ENCODE measurements at places on chromosomes 12 and 14.

GRCh38 chr14:91866061-91866460 lies 1.3 kb downstream of the TC2N start:
- DNase-seq: no peak

- DNase-seq: no peak
Observed at GRCh38 chr12:12704593-12705230, 8.7 kb upstream of the GPR19 start.

- no peak for DNase-seq
Observed at GRCh38 chr12:118052324-118053070, 8.5 kb downstream of the WSB2 start.

- DNase-seq: no peak
Observed at GRCh38 chr14:81555051-81555450, 21.4 kb upstream of the SEL1L start.

GRCh38 chr12:108254517-108255251 lies 84.4 kb downstream of the CMKLR1 start:
- no peak for DNase-seq

GRCh38 chr14:99757331-99758070 lies 35.7 kb upstream of the EML1 start:
- no peak for DNase-seq

DNA sequence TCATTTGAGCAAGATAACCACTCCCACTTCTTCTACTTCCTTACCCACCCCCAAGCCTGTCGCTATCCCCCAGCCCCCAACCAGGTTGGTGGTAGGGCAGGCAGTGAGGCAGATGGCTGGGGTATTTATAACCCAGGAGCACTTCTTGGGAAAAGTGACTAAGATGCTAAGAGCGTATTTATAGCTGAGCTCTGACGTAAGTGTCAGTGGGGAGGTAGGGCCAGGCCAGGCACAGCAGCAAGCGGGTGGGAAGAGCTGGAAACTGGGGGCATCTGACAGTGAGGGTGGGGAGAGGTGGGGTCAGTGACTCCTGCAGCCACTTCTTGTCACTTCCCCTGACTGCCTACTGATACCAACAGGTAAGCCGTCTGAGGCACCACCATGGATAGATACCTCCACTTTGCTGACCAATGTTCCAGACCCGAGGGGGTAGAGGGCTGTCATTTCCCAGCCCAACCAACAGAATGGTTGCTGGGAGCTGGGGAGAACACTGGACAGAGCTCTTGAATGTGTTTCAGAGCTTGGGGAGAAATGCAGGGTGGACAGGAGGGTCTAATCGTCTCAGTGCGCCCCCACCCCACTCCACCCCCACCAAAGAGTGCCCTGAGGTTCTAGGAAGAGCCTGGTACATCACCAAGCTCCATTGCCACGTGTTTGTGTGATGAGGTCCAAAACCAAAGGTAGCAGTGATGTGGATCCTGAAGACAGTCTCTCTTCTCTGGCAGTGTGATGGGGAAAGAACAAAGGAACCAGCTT lies 2.7 kb upstream of the INHBE start:
- no peak for DNase-seq

DNA sequence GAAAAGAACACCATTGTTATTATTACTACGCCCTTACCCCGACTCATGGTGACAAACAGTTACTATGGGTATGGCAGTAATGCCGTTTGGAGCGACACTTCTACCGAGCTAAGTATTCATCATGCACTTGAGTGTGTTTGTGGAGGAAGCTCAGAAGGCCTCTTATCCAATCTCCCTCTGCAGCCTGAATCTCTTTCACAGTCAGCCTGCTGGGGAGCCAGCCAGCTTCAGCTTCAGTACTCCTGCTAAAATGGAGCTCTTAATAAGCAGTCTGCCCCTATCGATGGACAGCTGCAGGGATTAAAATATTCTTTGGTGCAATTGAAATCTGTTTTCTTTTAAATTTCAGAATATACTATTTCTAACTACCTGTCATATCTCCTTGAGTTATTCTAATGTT lies 24.7 kb upstream of the ATP5MC2 start:
- DNase-seq: no peak

- no peak for DNase-seq
Observed at GRCh38 chr12:181921-182320, 32.0 kb downstream of the SLC6A12 start.

GRCh38 chr12:108448246-108448645 lies 66.8 kb upstream of the FICD start:
- DNase-seq: no peak

- DNase-seq: no peak
Observed at GRCh38 chr12:4024701-4025100, 151.5 kb upstream of the PARP11 start.

DNA sequence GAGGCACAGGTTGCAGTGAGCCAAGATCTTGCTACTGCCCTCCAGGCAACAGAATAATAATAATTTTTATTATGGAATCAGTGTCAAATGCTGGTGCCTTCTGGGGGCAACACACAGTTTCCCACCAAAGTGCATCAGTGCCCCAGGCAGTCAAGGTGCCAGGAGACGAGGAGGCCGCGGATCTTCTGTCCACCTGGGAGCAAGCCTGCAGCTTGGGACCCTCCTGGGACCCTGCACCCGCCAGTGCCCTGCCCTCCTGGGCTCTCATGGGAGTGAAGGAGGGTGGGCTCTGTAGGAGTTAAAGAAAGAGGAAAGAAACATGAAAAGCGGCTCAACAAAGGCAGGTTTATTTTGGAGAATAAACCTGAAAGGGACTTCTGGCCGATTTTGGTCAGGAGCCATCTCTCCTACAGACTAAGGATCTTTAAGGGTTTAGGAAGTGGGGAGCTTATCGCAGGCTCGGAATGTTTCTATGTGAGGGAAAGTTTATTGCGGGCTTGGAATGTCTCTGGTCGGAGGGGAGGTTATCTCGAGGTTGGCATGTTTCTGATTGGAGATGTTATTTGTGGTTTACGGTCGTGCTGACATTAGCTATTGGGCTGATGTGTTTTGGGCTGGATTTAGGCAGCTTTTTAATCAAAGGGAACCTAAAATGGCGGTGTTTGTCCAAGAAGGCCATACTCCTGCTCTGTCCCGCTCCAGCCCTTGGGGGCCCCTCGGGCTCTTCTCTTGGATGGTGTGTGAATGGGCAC lies 1.1 kb upstream of the ASPG start:
- DNase-seq: no peak

- no peak for DNase-seq
Observed at GRCh38 chr14:31492759-31493498, 5.1 kb upstream of the GPR33 start.

- DNase-seq: no peak
Observed at GRCh38 chr12:26162905-26163304, 32.5 kb upstream of the SSPN start.

- DNase-seq: no peak
Observed at GRCh38 chr12:24888813-24889212, 60.1 kb downstream of the BCAT1 start.

- no peak for DNase-seq
Observed at GRCh38 chr14:102217987-102218421, 78.3 kb downstream of the WDR20 start.

- DNase-seq: no peak
Observed at GRCh38 chr12:93273834-93274564, 103.7 kb upstream of the NUDT4 start.

GRCh38 chr14:73259837-73260236 lies 22.5 kb downstream of the PAPLN start:
- no peak for DNase-seq

GRCh38 chr12:51822956-51823355 lies 25.6 kb downstream of the FIGNL2 start:
- DNase-seq: no peak

GRCh38 chr14:59295951-59296350 lies 107.5 kb downstream of the DAAM1 start:
- DNase-seq: no peak

DNA sequence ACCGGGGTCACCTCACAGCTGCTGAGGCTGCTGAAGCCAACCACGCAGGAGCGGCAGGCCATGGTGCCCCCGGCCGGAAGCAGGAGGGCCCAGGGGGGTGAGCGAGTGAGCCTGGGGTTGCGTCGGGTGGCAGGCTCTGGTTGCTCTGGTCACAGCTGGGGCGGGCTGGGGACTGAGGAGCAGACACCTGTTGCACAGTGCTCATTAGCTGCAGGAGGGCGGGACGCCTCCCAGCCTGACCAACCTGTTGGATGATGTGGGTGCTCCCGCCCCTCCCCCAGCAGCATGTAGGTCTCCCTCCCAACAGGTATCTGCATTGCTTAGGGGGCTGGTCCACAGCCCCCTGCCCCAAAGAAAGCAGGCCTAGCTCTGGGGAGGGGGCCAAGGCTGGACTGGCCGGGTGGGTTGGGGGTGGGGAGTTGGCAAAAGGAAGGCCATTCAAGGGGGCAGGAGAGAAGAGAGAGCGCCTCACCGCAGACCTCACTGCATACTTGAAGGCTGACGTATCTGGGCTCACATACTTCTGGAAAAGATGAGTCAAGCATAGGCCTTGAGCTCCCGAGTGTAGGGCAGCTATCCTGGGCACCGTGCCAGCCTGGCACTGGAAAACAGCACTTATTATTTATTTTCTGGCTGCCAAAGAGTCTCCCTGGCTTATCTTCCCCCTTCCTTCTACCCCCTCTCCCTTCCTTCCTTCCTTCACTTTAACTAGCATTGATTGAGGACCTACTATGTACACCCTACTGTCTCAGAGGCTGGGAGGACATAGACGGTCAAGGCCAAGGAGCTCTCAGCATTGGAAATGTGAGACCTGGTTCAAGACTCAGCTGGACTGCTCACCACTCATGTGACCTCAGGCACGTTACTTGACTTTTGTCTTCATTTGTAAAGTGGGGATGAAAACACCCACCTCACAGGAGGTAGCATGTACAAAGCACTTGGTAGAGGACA lies at the start of gene KRT80:
Gene KRT80, minus strand, starts transcription at position 174 of the 951 bp plus-strand sequence. Its CDS starts 112 bp downstream, at position 62.
- DNase-seq: no peak

DNA sequence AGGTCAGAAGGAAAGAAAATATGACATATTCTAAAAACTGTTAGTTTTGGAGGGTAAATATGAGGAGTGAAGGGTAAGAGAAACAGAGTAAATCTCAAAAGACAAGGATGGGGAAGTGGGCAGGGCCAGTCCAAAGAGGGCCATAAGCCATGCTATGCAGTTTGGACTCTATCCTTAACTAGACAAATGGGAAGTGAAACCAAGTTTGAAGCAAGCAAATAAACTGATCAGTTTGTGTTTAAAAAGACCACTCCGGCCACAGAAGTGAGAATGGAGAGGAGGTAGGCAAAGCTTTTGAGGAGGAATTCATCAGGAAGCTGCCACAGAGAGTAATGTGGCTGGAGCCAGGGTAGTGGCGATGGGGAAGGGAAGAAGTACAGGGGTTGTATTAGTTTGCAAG lies 37.5 kb upstream of the DAAM1 start:
- DNase-seq: no peak

DNA sequence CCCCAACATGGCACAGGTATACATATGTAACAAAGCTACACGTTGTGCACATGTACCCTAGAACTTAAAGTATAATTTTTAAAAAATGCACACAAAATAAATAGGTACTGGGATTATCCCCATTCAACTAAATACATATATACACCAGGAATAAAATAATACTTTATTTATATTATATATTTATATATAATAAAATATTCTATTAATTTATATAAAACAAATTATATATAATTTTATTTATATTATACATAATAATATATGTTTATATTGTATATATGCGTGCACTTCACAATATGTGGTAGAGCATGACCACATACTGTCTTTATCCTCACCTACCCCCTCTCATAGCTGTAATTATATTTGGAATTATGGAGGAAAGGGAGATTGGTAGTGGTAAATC lies 119.1 kb upstream of the TMEM260 start:
- no peak for DNase-seq

DNA sequence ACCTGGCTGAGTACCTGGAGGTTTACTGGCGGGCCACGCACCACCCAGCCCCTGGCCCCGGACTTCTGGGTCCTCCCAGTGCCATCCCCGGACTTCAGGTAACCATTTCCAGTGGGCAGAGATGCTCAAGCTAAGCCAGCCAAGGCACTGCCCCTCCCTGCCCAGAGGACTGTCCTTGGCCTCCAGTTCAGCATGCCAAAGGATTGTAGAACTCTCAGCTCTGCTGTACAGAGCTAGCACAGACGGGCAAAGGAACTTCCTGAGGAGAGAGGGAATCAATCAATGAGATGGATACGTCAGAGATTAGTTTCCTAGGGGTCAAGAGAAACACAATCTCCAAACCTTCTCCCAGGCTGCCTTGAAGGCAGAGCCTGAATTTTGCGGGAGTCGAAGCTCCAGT lies 8.7 kb downstream of the CACNB3 start:
- no peak for DNase-seq

GRCh38 chr14:61950340-61950739 lies 188.1 kb downstream of the SNAPC1 start:
- DNase-seq: no peak

DNA sequence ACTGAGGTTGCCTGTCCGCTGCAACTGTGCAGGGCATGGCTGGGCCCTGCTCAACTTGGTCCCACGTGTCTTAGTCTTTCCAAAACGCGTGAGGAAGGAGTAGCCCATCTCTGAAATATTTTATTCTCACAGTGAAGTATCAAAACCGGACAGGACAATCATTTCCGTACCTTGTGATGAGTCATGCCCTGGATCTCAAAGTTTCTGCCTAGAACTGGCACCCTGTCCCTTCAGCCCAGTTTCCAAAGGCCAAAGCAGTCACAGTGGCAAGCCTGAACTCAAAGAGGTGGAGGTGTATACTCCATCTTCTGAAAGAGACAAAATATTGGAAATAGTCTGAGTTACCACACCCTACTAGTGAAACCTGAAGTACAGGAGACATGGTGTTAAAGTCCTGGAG lies 28.5 kb upstream of the SRGAP1 start:
- DNase-seq: no peak

DNA sequence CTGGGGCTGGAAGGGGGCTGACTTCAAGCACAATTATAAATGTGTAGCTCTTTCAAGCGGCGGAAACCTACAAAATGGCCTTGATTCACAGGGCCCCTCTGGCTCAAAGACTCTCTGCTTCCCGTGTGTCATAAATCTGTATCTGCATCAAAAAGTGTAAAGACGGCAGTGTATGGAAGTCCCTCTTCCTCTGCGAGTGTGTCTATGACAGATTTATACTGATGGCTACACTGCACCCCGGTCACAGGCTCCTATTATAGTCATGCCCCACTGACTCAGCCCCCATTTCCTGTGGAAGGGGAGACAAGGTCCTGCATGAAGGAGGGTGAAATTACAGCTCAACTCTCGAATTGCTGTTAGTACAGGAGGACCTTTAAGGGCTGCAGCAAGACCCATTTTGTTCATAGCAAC lies 68.6 kb downstream of the HMGA2 start:
- no peak for DNase-seq

DNA sequence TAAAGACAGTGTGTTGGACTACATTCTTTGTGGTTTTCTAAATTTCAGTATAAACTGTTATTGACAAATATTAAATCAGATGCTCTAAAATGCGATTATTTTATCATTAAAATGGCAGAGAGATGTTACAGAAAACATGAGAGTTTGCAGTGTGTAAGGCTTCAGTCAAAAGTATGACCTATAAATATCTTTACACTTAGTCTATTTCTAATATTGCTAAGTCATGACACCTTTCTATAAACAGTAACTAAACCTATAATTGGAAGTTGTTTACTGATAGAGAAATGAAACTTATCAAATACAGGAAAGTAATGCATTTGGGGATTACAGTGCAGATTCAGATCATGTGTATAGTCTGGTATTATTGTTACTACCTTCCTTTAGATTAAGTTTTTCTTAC lies 68.9 kb upstream of the YARS2 start:
- no peak for DNase-seq

- no peak for DNase-seq
Observed at GRCh38 chr14:51609251-51609954, 42.3 kb upstream of the FRMD6 start.

- no peak for DNase-seq
Observed at GRCh38 chr14:34324363-34324795, 137.7 kb downstream of the SPTSSA start.
